ENCODE measurements at places on chromosomes 12 and 14.

- no peak for DNase-seq
These were observed 4.1 kb downstream of the KCNC2 start for GRCh38 chr12:75205558-75205957.

GRCh38 chr12:459430-460258 lies at the start of gene B4GALNT3:
Gene B4GALNT3 (plus strand): TSS chr12:459939. CDS start chr12:460377, 438 bp downstream.
- DNase-seq: no peak

- no peak for DNase-seq
These were observed 40.7 kb upstream of the TMEM263 start for GRCh38 chr12:106914796-106915634.

- no peak for DNase-seq
These were observed 542.0 kb downstream of the SNAPC1 start for GRCh38 chr14:62304257-62304656.

DNA sequence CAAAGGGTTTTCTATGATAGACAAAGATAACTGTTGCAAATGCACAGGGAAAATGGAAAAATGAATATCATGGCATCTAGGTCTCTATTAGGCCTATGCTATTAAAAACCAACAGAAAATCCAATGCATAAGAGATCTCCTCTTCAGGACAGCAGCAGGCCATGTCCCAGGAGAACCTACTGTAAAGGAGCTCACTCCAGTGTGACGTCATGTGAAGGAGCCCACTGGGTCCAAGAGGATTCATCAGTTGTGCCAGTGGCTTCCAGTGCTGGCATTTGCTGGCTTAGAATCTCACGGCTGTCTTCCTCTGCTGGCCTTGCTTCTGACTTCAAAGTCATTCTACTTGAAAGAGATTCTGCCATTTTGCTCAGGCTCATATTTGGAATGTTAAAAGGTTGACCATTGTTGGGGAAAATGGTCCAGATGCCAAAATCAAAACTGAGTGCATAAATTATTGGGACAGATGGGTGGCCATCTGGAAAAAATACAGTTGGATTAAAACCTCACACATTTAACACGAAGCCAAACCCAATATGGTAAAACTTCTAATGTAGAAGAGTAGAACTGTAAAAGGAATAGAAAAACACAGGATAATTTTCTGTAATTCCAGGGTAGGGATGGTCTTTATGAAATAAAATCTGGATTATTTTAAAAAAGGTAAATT lies 75.4 kb upstream of the ARID2 start:
- no peak for DNase-seq

DNA sequence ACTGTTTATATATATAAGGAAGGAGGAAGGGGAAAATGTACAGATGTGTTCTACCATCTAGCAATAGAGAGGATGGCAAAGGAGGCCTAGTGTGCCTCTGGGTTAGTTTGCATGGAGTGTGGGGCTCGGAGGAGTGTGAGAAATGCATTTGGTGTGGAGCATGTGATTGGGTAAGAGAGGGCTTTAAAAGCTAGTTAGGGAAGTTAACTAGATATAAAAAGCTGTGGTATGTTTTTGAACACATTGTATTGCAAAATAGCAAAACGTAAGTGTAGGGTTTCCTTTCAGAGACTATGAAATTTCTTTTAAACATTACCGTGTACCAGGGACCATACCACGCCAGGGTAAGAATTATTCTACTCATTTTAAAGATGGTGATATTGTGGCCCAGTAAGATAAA lies 53.3 kb upstream of the STXBP6 start:
- no peak for DNase-seq

- no peak for DNase-seq
These were observed 821.1 kb upstream of the FLRT2 start for GRCh38 chr14:84708865-84709264.
